ENCODE measurements at places on chromosomes 4 and X.

- no peak for DNase-seq
These were observed 166.4 kb downstream of the CBR4 start for GRCh38 chr4:168843635-168844034.

DNA sequence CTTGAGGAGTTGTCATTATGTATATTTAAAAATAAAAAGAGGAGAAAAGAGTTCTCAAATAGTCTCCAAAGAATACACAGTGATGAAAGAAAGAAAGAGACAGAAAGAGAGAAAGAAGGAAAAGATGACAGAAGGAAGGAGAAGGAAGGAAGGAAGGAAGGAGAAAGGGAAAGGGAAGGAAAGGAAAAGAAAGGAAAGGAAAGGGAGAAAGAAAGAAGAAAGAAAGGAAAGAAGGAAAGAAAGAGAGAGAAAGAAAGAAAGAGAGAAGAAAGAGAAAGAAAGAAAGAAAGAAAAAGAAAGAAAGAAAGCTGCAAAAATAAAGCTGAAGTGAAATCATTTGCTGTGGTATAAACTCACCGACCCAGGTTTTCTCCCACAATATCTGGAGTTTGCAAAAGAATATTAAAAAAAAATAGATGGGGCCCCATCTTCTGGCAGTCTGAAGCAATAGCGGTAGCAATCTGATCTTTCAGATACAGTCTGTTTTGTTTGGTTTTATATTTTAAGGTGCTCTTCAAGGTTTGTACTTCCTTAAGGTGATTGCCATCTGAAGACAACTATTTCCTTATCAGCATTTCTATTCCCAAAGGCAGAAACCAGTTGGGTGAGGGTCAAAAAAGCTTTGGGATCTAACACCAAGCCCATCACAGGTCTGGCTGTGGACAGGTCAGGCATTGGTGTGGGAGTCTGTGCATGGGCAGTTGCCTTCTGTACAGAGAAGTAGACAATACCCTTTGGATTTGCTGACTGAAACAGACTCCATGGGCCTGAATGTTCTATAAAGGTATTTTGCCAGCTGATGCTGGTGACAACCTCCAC is 160.4 kb downstream of the CPEB2 start:
- no peak for DNase-seq

GRCh38 chrX:50726296-50726695 is 87.7 kb downstream of the SHROOM4 start:
- no peak for DNase-seq

DNA sequence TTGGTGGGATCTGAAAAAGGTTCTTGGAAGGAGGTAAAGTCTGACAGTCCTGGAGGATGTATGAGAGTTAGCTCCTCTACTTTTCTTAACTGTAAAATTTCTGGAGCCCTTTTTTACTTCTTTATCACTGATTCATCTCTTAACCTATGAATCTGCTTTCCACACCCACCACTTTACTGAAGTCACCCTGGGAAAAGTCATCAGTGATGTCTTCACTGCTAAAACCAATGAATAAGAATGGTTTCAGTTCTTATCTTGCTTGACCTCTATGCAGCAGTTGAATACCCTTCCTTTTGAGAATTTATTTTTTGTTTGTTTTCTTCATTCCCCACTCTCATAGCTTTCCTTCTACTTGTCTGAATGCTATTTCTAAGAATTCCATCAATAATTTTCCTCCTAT is 80.0 kb downstream of the AREG start:
- DNase-seq, result no peak

GRCh38 chr4:81786063-81786763 is 314.5 kb upstream of the RASGEF1B start:
- DNase-seq, result no peak

- no peak for DNase-seq
These were observed at the start of gene ADH1A for GRCh38 chr4:99290848-99291786. ADH1A (minus strand) TSS chr4:99290985; CDS start chr4:99290914, 71 bp downstream.

DNA sequence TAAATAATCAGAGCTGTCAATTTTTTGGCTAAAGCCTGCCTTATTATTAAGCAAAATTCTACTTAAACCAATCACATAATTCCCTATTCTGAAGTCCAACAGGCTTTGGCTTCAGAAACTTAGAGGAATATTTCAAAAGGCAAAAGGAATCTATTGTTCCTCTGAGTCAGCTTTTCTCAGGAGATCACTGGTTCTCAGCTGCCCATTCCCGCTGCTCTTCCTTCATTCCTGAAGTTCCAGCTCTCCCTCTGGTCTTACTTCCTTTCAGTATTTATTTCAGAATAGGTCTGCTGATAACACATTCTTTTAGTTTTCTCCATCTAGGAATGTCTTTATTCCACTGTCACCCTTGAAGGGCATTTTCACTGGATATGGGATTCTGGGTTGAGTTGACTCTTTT is 133.7 kb downstream of the SOWAHB start:
- no peak for DNase-seq

DNA sequence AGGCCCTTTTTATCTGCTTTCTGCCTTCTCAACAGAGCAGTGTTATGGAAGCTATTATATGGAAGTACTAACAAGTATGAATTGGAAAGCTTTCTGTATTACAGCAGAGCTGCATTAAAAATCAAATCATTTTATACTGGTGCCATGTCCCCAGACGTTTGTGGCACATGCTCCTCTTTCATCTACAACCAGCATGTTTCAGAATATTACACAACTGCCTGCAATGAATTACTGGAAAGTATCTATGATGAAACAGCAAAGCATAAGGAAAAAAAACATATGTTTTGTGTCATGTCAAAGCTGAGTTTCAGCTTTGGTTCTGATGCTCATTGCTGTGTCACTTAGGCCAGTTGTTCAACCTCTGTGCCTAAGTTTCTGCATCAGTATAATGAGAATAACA is 576.8 kb downstream of the GBA3 start:
- DNase-seq, result no peak

DNA sequence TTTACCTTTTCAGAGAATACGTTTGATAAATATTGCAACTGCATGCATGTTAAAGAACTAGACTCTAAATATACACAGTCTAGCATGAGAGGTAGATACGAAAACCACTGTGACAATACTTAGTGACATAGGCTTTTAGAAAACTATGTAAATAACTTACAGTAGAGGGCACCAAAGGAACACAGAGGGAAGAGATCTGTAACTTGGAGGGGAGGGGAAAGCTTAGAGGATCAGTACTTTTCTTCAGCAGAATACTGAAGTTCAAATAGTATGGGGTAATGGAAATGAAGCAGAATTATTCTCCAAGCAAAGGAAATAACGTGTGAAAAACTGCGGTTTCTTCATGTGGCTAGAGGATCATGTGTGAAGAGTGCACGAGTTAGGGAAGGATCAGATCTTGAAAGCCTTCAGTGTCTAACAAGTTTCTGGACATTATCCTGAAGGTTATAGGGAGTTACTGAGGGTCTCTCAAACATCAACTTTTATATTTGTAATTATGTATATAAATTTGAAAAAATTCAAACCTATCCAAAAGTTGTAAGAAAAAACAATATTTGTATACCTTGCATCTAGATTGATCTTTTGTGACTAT is 264.3 kb downstream of the NPFFR2 start:
- DNase-seq, result no peak

DNA sequence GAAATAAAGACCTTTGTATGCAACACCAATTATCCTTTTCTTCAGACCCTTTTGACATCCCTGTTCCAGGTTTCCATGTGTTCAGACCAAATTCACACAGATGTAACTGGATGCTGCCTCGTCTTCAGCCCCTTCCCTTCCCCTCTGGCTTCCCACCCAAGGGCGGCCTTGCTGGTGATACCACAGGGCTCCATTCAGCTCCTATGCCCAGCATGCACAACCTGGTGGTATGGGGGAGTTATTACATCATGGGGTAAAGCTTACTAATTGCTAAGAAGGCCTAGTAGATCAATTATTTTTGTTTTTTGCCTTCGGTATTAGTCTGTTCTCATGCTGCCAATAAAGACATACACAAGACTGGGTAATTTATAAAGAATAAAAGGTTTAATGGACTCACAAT is 317.0 kb upstream of the CXXC4 start:
- no peak for DNase-seq

- DNase-seq, result no peak
These were observed 97.8 kb downstream of the WFS1 start for GRCh38 chr4:6367371-6367851.

- DNase-seq, result no peak
These were observed 2.2 kb downstream of the TMEM156 start for GRCh38 chr4:39029752-39030694.

DNA sequence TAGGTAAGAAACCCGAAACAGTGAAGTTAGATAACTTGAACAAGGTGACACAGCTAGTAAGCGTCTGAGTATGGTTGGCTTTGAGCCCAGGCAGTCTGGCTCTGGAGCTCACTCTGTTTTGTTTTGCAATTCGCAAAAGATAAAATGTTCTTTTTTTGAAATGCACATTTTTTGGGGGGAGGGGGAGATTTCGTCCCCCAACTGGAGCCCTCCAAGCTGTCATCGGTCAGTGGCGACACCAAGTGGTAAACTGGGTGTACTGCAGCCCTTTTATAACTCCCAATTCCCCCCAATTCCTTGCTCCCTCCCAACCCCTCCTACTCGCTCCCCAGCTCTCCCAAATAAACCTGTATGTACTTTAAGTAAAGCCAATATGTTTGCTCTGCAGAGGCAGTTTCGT is 2.8 kb upstream of the CLCN5 start:
- peak; percentile 47 for DNase-seq

- no peak for DNase-seq
These were observed 2529.3 kb downstream of the ARAP2 start for GRCh38 chr4:33714971-33715370.

DNA sequence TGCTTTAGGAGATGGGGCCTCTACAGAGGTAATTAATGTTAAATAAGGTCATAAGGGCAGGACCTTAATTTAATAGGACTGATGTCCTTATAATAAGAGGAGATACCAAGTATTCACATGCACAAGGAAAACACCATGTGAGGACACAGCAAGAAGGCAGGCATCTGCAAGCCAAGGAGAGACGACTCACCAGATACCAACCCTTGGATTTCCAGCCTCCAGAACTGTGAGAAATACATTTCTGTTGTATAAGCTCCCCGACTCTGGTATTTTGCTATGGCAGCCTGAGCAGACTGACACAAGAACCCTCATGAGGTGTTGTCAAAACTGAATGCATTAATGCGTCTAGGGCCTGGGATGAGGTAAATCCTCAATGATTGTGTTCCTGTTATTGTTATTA is 56.2 kb upstream of the MAPK10 start:
- DNase-seq, result no peak

DNA sequence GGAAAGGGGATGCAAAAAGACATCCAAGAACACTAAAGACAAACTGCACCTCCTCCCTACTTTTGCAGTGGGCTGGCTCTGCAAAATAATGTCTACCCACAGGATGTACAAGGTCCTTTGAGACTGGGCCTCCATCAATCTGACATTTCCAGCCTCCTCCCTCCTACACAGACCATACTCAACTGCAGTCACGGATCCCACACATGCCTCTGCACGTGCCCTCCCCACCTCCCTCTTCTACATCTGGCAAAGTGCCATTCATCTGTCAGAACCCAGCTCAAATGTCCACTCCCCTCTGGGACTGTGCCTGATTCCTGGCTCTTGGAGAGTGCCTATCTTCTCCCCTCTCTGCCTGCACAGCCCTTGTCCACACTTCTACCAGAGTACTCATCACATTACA is 50.3 kb downstream of the CHRDL1 start:
- DNase-seq, result no peak

- no peak for DNase-seq
These were observed 53.9 kb upstream of the ZNF157 start for GRCh38 chrX:47316276-47317025.

- no peak for DNase-seq
These were observed 61.0 kb downstream of the FHIP1A start for GRCh38 chr4:151469970-151470369.

GRCh38 chr4:138911909-138912703 is 103.5 kb upstream of the NOCT start:
- no peak for DNase-seq

DNA sequence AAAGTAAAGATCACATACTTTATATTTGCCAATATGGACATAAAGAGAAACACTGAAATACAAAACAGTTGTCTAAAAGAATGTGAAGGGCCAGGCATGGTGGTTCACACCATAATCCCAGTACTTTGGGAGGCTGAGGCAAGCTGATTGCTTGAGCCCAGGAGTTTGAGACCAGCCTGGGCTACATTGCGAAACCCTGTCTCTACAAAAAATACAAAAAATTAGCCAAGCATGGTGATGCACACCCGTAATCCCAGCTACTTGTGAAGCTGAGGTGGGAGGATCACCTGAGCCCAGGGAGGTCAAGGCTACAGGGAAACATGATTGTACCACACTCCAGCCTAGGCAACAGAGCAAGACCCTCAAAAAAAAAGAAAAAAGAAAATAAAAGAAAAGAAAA is 11.8 kb downstream of the RBM47 start:
- DNase-seq, result no peak

DNA sequence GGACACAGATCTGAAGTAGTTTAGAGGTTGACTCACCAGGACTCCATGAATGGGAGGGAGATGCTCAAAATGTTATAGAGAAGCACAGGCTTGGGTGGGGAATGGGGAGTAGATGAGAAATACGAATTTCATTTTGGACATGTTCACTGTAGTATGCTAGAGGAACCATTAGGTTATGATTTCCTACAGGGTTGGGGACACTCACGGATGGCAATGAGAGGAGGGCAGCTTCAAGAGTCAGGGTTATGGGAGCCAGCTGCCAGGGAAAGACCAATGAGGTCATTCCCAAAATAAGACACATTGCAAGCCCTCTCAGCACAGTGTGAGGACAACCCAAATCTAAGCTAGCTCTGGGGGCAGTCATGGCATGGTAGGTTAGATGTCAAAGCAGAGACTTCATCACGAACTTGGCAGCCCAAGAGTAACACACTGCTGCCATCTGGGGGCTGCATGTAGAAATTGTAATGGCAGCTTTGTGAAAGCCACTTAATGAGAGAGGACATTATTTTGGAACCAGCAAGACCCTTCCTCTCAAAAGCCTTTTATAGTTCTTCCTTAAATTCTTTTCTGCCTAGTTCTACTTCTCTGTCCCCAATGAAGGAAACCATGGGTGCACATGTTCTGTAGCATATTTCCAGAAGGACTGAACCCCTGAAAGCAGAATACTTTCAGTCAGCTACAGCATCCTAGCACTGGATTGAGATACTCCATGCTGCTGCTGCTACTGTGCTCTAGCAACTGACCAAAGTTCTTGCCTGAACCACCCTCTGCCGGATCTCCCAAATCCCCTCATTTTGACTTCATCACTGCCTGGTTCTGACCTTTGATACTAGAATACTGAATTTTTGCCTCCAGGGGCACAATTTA is 16.2 kb upstream of the ZCCHC12 start:
- DNase-seq, result no peak

- DNase-seq, result no peak
These were observed 243.4 kb upstream of the GK2 start for GRCh38 chr4:79651456-79651855.

DNA sequence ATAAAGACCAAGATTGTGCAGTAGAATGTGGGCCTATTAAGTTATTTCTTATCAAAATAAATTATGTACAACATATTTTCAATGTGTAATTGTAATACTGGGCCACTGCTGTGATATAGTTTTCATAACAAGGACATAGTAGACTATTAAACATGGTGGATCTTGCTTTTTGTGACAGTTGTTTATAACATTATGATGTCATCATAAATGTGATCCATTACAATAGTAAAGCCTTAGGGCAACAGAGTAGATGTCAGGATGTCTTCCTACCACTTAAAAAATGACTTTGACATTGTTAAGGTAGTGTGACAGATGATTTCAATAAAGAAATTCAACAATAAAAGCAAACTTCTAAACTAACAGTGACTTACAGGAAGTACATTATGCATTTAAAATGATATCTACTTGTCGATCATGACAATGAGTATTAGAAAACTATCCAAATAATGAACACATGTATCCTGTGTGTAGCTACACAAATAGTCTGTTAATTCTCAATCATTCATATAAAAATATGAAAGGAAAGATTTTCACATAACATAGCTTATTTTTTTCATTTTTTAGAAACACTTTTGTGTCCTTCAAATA is 5.3 kb upstream of the AGA start:
- DNase-seq, result no peak

Measured in activated CD4-positive, CD25-positive, alpha-beta regulatory T cell treated with anti-CD3 and anti-CD28 coated beads, Interleukin-2, amount 50 U/mL, for 72 hours (primary cell).